ENCODE measurements at places on chromosomes 7 and 10.

DNA sequence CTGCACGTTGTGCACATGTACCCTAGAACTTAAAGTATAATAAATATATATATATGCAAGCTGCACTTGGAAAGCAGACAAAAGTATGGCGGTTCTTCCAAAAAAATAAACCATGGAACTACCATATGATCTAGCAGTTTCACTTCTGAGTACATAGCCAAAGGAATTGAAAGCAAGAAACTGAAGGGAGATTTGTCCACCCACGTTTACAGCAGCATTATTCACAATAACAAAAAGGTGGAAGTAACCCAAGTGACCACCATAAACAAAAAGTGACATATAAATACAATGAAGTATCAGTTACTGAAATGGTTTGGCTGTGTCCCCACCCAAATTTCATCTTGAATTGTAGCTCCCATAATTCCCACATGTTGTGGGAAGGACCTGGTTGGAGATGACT is 525.3 kb upstream of the CELF2 start:
- no peak for DNase-seq

GRCh38 chr7:31323101-31323500 is 17.4 kb downstream of the NEUROD6 start:
- no peak for DNase-seq

DNA sequence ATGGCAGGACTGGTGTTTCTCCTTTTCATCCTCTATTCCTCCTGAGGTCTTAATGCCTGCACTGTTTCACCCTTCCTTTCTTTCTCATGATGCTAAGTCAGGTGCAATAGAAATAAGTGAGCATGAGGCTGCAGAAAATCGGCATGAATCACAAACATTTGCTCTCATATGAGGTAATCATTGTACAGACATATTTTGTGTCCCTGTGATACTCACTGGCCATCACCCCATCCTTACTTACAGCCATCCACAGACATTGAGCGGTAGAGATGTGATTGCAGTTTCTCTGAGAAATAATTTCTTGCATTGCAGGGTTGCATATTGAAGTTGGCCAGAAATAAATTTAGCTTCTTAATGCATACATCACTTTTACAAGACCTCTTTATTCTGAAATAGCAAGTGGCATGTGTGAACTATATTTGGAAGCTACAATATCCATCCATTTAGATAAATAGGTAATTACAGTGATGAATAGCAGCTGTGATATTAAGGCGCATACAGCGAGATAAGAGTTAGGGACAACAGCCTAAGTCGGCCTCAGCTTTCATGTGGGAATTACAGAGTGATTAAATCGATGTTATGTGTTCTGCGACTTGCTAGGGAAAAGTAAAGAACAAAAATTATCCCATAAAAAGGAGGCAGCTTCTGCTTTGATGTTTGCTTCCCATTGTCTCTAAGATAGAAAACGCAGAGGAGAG is 612.6 kb downstream of the SORCS3 start:
- no peak for DNase-seq

- no peak for DNase-seq
These were observed 77.1 kb downstream of the INPP5A start for GRCh38 chr10:132614431-132615340.

- DNase-seq = no peak
These were observed 27.9 kb downstream of the BAIAP2L1 start for GRCh38 chr7:98372993-98373392.

DNA sequence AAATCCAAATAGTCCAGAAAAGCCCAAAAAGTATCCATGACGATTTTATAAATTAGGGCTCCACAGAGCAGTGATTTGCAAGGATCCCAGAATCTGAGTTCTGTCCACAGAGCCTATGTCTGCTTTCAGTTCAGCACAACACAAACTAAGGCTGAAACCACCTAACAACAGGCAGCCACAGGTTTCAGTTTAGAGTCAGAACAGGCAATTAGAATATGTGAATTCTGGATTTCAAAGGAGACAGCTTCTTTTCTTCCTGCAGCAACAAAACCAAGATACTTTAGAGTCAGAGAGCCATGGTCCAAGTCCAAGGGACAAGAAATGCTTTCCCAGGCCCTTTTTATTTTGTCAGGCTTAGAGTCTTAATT is 23.6 kb downstream of the IFIT3 start:
- no peak for DNase-seq

- DNase-seq = peak; percentile 54
These were observed 28.7 kb downstream of the CHST15 start for GRCh38 chr10:124064676-124065075.

DNA sequence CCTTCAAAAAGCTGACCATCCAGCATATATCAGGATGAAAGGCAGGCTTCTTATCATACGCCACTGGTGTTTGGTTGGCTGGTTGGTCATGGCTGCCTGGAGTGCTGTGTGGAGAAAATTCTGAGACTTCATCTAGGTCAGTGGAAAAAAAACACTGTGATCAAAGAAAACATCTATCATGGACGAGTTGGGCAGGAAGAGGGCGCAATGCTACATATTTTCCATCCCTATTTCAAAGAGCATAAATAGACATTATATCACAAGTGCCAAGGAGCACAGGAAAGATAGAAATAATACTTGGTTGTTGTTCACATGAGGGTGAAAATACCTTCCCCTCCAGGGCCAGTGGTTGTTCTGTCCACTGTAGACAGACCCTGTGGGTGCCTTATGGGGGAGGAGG is 128.4 kb upstream of the PLPP4 start:
- DNase-seq = no peak

DNA sequence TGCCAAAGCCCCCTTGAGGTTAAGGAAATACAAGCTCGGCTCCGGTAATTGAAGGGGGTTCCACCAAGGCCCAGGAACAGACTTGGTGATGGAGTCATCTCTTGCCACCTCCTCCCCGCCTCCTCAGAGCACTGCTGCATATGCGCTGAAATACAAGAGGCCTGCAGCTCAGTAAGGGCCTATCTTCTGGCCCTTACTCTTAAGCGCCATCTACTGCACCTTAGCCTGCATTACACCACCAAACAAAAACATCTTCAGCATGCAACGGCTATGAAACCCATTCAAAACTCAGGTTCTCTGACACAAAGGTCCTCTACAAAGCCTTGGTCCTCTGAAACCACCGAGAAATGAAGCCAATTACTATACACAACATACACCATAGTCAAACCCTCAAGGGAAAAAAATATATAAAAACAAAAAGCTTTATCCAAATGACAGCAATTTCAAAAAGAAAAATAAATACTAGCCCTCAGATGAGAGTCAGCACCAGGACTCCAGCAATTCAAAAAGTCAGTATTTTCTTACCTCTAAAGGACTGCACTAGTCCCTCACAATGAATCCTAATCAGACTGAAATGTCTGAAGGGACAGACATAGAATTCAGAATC is 176.8 kb upstream of the TBX20 start:
- DNase-seq = peak; percentile 85

DNA sequence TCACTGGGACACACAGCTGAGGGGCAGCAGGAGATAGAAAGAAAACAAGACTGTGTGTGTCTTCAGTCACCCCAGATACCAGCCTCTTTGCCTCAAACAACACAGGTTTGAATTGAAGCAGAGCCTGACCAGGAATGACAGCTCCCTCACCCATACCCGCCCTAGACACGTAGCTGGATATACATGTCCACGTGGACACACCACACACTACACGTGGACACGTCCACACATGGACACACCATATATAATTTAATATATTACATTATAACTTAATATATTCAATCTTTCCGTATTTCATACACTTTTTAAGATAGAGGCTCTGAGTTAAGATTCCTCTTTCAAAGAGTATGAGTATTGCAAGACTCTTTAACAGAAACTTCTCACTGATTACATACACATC is 11.3 kb downstream of the GDF2 start:
- DNase-seq = no peak

- no peak for DNase-seq
These were observed 130.3 kb downstream of the ST7 start for GRCh38 chr7:117083648-117084047.

- DNase-seq = no peak
These were observed 716 bp downstream of the SMARCD3 start for GRCh38 chr7:151247611-151248345.

GRCh38 chr7:154427533-154427932 is 375.3 kb downstream of the DPP6 start:
- no peak for DNase-seq

- no peak for DNase-seq
These were observed 1160.3 kb downstream of the CNTNAP2 start for GRCh38 chr7:147276783-147277370.

- no peak for DNase-seq
These were observed 116.8 kb upstream of the BMPER start for GRCh38 chr7:33788531-33788930.

GRCh38 chr7:37901236-37901827 is 15.3 kb downstream of the SFRP4 start:
- peak; percentile 67 for DNase-seq

DNA sequence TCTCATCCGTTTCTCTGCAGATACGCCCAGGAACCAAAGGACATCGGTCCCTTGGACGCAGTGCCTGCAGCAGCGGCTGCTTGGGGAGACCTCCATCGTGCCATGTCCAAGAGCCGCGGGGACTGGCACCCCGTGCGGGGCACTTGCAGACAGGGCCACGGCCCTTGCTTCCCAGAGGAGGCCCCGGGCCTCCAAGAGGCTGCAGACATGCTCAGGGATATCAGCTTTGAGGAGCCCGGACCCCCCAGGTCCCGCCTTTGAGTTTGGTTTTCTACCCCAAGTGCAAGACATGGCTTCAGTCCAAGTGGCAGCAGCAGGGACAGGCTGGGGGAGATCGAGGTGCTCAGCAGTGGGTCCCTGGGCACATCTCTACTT is 279.6 kb downstream of the ELFN1 start:
- no peak for DNase-seq

DNA sequence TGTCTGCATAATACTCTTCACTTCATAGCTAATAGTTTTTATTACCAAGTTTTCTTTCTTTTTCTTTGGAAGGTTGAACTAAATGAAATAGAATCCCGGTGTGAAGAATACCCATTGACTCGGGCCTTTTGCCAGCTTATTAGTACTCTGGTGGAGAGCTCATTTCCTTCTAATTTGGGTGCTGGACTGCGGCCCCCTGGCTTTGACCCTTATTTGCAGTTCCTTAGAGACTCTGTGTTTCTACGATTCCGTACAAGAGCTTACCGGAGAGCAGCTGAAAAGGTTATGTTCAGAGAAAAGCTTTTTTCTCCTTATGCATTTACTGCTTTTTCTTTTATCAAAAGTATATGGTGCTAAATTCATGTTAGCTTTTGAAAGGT is 40.2 kb downstream of the NUP205 start:
- no peak for DNase-seq

GRCh38 chr10:97525683-97526110 is 27.0 kb downstream of the UBTD1 start:
- no peak for DNase-seq

DNA sequence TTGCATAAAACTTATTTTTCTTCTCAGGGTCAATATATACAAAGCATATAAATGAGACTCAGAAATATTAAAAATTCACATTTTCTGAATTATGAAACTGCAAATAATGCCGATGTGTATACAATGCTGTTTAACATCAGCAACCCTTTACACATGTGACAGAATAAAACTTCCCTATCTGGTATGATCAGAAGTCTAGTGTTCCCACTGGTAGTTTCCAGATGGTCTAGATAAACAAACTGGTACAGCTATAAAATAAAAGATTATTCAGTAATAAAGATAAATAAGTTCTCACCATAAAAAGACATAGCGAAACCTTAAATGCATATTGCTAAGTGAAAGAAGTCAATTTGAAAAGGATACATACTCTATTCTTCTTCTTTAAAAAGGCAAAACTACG is 7.9 kb downstream of the POLR1F start:
- DNase-seq = no peak

DNA sequence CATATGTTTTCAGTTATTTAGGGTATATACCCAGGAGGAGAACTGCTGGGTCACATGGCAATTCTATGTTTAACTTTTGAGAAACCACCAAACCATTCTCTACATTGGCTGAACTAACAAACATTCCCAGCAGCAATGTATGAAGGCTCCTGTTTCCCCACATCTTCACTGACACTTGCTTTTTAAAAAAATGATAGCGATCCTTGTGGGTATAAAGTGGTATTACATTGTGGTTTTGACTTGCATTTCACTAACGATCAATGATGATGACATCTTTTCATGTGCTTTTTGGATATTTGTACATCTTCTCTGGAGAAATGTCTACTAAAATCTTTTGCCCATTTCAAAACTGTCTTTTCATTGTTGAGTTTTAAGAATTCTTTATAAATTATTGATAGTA is 51.2 kb upstream of the ANAPC16 start:
- no peak for DNase-seq

- no peak for DNase-seq
These were observed 20.1 kb downstream of the SFR1 start for GRCh38 chr10:104142081-104142480.

- no peak for DNase-seq
These were observed 67.4 kb downstream of the PDGFA start for GRCh38 chr7:452226-452751.

Data from NAMALWA (cell line).